ENCODE measurements at places on chromosomes 1 and 21.
A peak's percentile ranks its signal among the peaks of the same experiment; 100 is the strongest.

DNA sequence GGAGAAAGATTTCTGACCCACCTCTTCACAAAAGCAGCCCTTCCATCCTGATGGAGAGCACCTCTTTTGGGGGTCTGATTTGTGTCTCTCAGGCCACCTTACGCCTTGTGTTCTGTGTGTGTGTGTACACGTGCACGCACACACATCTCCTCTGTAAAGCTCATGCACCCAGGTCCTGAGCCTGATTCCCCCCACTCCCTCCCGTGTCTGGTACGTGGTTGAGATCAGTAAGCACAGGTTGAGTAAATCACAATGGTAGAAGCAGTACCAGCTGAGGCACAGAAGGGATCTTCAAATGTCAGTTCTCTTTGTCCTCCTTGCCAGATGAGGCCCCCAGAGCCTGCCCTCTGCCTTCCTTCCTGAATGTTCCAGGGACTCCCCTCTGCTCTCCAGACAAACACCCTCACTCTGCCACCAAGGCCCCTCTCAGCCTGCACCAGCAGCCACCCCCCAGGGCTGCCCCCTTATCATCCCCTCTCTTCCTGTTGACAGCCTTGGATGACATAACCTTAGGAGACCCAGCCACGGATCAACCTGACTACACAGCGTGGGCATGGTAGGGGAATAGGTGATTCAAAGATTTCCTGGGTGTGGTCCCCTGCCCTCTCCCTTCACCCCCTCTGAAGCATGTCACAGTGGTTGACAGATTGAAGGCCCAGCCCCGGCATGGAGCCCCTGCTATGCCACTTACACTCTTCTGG, 112.8 kb downstream of the HIVEP3 start:
- no peak for DNase-seq

DNA sequence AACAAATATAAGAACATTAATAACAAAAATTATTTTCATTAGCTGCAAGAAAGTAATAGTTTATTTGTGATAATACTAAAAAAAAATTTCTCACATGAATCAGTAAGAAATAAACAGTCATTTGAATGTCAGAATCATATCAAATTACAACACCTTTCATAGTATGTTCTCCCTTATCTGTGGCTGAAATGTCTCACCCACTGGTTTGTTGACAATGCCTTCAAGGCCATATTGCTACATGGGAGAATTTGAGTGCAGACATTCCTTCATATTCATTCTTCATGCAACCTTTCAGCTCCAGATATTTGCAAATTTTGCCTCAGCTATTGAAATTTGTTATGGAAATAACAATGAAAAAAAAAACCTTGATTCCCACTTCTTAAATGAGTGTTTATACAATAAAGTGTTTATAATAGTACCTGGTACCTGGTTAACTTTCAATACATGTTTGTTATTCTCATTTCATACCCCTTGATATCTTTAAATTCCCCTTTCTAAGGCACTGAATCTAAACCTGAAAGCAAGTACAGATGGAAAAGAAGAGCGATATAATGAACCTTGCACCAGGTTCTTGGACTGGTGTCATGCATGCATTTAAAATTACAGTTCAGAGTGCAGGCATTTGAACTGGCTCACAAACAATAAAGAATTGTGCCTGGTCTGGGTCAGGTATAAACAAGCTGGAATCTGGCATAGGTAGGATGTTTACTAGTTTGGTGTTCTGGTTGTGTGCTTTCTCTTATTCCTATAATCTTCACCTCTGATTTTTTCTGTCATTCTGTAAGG, 242.2 kb upstream of the ADGRL2 start:
- DNase-seq: no peak

DNA sequence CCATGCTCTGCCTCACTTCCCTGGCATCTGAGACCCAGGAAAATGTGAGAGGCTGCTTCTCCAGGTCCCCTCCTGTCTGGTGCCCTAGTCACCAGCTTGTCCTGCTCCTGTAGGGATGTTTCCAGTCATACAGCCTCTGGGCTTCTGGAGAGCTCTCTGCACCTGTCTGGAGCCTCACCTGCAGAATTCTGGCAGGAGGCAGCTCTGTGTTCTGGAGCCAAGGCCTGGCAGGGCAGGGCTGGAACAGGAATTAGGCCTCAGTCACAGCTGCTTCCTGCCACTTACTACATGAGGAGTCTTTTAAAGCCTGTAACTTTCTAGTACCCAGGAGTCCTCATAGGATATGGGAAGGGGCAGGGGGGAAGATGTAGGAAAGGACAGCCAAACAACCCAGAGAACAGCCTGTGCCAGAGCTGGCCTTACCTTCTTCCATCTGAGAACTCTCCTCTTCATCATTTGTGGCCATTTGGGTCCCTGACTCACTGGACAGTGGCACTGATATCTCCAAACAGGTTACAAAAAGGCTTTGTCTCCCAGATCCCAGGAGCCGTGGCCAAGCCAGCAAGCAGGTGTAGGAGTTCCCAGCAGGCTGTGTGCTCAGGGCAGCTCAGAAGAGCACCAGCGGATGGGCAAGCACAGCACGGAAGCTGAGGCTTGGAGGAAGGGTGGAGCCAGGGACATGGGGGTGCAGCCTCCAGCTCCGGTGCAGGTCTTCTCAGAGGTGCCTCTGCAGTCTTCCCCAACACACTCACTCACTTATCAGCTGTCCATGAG, 31.4 kb upstream of the ARTN start:
- no peak for DNase-seq

DNA sequence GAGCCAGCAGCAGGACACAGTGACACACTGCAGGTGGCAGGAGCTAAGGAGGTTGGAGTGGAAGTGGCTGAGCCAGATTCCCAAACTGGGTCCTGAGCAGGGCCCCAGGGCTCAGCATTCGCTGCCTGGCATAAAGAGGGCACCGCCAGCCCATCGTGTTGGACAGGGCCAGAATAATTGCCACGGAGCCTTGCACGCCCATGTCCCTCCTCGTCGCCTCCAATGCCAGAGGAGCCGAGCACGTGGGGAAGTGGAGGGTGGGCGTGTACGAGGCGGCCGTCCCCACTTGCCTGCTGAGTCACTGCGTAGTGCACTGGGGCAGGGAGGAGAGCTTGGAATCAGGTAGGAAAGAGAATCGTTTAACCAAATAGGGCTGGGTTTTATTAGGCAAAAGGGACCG, 26.1 kb upstream of the LRRC47 start:
- no peak for DNase-seq

- DNase-seq: no peak
Measured at GRCh38 chr1:201887116-201887866, 1.4 kb upstream of the SHISA4 start.

GRCh38 chr1:68174738-68175113, 57.6 kb downstream of the WLS start:
- peak; percentile 56 for DNase-seq

DNA sequence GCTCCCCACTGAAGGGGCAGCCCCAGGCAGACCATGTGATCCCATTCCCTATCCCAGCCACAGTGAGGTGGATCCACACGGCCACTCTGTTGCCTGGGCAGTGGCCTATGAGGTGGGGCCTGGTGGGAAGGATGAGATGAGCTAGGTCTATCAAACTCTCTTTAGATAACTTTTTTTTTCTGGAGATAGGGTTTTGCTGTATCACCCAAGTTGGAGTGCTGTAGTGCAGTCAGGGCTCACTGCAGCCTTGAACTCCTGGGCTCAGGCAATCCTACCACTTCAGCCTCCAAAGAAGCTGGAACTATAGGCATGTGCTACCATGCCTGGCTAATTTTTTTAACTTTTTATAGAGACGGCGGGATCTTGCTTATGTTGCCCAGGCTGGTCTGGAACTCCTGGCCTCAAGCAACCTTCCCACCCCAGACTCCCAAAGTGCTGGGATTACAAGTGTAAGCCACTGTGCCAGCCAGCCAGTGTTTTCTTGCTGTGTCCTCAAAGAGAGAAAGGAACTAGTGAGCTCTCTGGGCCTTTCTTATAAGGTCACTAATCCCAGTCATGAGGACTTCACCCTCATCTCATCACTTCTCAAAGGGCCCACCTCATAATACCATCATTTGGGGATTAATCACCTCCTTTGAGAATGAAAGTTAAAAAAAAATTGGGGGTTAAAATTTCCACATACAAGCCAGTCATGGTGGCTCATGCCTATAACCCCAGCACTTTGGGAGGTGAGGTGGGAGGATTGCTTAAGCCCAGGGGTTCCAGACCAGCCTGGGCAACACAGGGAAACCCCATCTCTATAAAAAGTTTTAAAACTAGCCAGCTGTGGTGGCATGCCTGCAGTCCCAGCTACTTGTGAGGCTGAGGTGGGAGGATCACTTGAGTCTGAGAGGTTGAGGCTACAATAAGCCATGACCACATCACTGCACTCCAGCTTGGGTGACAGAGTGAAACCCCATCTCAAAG, 36.6 kb downstream of the H3-3A start:
- no peak for DNase-seq

GRCh38 chr1:157968508-157968907, 24.9 kb upstream of the KIRREL1 start:
- DNase-seq: peak; percentile 78

DNA sequence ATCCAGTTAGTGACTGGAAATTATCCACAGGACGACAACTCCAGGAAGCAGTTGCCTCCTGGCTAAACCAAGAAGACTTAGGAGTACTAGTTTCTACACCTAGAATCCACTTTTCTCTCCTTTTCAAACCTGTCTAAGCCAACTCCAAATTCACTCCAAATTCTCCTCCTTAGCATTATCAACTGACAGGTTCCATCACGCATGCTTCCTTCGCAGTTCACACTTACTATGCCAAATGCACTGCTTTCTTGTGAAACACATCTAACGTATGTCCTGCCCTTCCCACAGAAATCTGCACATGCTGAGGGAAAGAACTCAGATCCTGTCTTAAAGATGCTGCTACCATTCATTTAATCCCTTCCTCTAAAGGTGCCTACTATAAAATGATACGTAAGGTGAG, 225.9 kb downstream of the RERE start:
- DNase-seq: no peak

GRCh38 chr1:197140121-197140520, 6.3 kb downstream of the ASPM start:
- no peak for DNase-seq

- no peak for DNase-seq
Measured at GRCh38 chr1:28718586-28719331, 18.0 kb upstream of the YTHDF2 start.

DNA sequence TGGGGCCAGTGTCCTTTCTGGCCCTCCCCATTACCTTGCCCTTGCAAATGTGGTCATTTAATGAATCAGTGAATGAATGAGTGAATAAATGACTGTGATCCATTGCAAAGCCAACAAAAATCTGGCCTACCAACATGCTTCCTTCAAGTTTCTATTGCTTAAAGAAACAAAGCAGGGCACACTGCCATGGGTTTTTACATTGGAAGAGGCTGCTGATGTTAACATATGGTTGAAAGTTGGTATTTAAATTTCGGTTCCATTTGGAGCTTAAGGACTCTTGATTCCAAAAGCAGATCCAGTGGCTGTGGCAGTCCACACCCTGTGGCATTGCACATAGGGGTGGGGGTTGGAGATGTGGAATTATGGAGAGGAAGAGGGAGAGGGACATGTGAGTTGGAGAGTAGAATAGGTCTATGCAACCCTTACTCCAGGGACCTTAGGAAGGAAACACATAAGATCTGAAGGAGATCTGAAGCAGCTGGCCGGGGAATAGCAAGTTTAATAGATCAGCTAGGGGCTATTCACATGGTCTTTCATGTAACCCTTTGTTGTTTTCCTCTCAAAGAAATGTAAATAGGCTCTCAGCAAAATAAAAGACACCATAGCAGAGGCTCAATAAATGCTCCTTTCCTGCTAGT, 7.2 kb downstream of the ABCA4 start:
- DNase-seq: no peak

DNA sequence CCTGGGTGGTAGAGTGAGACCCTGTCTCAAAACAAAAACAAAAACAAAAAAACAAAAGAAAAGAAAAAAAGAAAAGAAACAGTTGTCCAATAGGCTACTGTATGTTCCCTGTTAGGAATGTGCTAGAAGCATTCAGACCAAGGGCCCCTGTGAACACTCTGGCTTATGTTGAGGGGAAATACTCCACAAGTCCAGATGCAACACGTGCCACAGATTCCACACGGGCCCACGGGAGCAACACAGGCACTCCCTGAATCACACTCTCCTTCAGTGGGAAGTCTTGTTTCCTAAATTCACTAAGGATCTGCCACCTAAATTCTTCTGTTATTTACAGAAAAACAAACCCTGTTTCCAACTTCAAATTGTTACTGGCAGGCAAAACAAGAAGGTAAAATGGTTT, 291.1 kb downstream of the PCP4 start:
- DNase-seq: no peak

DNA sequence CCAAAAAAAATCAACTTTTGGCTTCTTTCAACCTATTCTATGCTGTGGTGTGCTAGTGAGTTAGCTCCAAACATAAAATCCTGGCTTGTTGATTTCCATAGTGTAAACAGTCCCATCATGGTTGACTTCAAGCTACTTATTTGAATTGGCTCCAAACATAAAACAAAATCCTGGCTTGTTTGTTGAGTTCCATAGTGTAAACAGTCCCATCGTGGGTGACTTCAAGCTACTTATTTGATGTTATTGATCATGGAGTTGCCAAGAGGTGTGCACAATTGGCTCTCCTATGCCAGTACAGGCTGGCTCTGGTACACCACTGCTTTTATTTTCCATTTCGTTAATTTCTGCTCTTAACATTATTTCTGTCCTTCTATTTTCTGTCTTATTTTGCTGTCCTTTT, 1.8 kb upstream of the COA6 start:
- no peak for DNase-seq

DNA sequence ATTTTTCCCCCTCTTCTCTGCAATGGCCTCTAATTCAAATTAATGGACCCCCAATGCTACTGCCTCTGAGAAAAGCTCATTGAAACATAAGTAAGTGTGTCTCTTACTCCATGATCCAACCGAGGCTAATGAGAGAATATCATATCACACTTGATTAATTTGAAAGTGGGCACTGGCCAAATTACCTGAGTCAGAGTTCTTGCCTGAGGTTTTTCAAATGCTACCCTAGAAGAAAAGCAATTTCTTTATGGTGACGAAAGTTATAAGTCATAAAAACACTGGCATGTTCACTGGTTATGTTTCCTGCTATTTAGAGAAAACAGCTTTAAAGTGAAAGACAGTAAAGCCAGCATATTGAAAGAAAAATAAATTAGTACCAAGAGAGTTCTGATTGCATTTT, 368.8 kb upstream of the TMPRSS15 start:
- peak; percentile 74 for DNase-seq

DNA sequence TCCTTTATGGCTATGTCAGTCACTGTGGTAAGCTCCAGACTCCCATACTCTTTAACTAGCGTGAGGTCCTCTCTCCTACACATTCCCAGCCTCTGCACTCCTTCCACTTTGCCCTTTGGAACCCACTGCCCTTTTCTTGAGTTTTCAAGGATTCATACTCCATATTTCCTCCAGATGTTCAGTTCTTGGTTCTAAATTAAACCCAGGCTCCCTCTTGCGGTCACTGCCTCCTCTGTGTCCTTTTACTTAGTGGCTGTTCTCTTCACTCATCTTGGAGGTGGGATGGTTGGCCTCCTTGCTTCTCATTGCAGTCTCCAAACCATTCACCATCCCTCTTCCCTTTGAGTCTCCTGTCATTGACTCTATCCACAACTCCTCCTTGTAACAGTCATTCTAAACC, 208.1 kb downstream of the TGFB2 start:
- DNase-seq: no peak

GRCh38 chr1:76074321-76075187, at the start of gene ST6GALNAC3:
Gene ST6GALNAC3, plus strand, starts transcription at chr1:76074746.
- no peak for DNase-seq
